ENCODE measurements at places on chromosomes 12 and 14.

DNA sequence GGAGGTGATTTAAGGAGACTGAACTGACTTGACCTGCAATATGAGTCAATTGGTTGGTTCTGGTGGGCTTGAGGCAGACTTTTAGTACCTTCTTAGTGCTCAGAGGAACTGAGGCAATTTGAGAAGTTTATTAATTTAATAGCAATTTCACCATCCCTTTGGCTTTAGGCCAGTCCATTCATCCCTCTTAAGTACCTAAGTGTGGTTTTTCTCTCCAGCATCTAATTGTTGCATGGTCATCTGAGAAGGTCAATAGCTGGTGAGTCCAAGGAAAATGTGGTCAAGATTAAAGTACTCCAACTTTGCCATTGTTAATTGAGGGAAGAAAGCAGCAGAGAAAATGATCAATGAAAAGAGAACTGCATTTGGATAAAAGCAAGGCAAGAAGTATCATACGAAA, 115.4 kb upstream of the DYRK2 start:
- no peak for DNase-seq

DNA sequence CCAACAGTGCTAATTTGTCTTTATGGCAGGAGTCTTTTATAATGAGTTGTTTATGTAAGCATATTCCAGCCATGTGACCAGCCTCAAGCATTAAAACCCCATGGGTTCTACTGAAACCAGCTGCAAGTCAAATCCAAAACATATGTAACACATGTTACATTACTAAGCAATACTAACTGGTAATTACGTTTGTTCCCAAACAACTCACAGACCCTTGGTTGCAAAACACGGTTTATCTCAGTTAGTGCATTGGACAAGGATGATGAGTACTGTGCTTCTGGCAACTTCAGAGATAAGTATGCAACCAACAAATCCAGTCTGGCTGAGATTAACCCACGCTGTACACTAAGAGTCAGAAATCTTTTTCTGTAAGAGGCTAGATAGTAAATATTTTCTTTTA, 110.1 kb upstream of the FAR2 start:
- DNase-seq: no peak

DNA sequence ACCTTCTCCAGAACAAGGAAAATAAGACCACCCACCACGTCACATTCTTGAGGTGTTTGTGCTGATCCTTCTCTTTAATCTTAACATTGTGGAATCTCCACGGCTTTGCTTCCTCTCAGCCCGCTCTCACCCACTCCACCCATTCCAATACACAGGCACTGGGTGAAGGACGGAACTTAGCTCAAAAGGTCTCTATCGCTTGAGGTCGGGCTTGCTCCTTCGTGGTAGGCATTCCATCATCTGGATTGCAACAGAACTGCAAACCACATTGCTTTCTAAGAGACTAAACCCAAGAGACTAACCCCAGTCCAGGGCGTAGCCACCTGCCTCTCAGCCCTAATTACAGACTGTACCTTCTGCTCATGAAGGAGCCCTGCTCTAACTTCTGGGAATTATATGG, 24.0 kb upstream of the MDM2 start:
- no peak for DNase-seq

DNA sequence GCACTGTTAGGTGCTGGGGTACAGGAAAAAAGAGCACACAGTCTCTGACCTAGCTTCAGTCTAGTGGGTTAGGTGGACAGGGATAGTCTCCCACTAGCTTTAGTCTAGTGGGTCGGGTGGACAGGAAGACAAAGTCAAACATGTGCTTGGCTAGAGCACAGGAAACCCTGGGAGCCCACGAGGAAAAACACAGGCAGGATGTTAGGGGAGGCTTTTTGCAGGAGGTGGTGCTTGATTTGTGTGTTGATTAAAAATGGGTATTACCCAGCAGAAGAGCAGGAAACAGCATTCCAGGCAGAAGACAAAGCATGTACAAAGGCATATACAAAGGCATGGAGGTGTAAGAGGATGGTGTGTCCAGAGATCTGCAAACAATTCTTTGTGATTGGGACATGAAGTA, 23.3 kb downstream of the SLC38A2 start:
- DNase-seq: no peak

GRCh38 chr12:49137476-49137875, 6.3 kb upstream of the TUBA1B start:
- no peak for DNase-seq

GRCh38 chr14:99009871-99010270, 262.1 kb downstream of the BCL11B start:
- no peak for DNase-seq

DNA sequence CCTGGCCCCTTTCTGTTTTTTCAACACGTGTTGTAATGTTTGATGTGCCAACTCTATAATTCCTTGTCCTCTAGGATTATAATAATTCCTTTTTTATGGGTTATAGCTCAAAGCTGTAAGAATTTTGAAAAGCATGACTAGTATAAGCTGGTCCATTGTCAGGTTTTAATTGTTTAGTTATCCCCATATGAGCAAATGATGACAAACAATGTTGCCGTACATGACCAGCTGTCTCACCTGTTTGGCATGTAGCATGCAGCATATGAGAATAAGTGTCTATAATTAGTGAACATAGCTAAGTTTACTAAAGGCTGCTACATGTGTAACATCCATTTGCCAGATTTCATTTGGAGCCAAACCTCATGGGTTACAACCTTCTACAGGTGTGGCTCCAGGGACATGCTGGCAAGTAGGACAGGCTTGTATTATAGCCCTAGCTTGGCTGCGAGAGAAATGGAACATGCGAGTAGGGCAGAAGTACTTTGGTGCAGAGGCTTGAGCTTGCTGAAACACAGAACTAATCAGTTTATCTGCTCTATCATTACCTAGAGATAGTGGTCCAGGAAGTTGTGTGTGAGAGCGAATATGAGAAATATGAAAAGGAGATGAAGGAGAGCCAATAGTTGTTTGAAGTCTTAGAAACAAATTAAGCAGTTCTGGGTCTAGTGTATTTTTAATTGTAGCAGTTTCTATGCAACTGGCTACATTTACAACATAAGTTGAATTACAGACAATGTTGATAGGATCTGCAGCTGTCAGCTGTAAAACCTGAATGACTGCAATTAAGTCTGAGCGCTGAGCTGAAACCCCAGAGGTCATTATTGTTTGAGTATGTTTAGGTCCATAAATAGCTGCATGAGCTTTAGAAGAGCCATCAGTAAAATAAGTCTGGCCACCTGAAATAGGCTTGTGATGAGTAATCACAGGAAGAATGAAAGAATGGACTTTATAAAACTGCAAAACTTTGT, 22.6 kb upstream of the MAPKAPK5 start:
- no peak for DNase-seq

DNA sequence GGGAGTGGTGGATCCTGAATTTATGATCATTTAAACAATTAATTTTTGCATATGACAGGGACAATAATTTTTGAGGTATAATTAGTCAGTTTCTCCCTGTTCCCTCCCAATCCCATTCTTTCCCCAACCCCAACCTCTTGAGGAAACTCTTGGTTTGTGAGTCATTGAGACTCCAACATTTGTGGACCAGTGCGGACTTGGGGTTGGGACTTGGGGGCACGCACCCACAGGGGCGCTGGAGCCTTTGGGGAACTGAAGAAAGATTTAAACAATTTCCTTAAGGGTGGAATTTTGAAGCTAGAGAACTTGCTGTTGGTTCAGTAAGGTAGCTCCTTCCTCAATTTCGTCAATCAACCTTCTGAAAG, 17.4 kb upstream of the PTGR2 start:
- DNase-seq: no peak

GRCh38 chr14:39374851-39375250, 57.4 kb downstream of the FBXO33 start:
- no peak for DNase-seq

- DNase-seq: no peak
These were observed 56.0 kb downstream of the FOS start for GRCh38 chr14:75334549-75335051.

DNA sequence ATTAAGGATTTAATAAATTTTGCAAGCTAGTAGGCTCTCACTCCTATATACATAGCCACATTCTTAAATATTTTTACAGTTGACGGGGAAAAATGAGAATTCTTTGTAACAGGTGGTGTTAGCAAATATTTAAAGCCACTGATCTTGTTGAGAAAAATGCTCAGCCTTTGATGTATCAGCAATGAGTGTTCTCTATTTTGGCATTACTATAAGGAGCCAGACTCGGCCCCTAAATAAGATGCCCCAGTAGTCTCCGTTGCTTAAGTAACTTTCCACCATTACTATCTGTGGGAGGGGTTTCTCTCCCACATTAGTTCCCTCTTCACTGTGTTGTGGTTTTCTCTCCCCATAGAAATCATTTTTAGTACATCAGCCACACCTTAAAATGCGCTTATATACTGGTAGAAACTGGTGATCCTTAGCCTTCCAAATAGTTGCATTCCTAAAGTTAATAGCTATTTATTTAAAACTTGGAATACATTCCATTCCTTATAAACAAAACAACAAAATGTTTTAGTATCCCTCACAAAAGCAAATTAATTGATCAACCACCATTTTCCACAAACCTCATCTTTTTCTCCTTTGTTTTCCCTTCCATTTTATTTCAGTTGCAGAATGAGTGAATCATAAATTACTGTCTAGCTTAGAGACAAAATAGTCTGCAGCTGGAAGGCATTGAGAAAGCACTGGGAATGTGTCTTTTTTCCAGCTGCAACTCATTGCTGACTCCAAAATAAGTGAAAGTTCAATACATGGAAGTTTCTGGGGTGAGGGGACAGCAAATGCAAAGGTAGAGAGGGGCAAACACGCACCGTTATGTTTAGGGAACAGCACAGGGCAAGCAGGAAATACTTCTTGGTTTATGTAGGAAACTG, 84.7 kb upstream of the FERMT2 start:
- no peak for DNase-seq

DNA sequence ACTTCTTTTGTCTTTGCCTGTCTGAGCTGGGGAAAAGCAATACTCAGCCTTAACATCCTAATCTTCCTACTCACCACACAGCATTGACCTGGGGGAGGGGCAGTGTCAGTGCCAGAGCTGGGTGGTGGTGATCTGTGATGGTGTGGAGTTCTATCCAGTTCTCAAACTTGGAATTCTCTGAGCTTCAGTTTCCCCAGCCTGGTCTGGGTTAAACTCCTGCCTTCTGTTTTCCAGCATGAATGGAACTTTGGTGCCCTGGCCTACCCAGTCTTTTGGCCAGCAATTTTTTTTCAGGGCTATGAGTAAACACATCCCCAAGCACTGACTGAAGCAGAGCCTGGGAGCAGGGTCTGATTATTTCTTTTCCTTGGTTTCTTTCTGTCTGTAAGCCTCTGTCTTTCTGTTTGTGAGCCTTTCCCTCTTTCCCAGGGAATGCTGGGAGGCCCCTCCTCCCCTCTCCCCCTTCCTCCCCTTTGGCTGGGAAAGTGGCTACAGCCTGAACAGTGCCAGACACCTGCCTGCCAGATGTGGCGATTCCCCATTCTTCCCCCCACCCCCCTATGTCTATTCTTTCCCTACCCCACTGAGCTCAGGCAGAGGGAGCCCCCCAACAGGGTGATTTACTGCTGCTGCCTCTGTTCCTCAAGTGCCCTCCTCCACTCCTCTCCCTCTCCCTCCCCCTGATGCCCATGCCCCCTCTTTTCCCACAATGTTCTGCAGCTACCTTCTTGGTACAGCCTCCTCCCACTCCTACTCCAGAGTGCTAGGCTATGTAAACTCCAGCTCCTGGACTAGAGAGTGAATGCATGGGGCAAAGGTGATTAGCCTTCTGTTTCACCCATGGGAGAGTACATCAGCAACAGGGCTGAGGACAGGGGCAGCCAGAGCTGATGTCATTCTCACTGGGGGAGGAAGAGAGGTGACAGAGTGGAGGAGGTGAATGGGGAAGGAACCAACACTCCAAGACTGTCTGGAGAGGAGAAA, 11.1 kb downstream of the GPR84 start:
- no peak for DNase-seq

DNA sequence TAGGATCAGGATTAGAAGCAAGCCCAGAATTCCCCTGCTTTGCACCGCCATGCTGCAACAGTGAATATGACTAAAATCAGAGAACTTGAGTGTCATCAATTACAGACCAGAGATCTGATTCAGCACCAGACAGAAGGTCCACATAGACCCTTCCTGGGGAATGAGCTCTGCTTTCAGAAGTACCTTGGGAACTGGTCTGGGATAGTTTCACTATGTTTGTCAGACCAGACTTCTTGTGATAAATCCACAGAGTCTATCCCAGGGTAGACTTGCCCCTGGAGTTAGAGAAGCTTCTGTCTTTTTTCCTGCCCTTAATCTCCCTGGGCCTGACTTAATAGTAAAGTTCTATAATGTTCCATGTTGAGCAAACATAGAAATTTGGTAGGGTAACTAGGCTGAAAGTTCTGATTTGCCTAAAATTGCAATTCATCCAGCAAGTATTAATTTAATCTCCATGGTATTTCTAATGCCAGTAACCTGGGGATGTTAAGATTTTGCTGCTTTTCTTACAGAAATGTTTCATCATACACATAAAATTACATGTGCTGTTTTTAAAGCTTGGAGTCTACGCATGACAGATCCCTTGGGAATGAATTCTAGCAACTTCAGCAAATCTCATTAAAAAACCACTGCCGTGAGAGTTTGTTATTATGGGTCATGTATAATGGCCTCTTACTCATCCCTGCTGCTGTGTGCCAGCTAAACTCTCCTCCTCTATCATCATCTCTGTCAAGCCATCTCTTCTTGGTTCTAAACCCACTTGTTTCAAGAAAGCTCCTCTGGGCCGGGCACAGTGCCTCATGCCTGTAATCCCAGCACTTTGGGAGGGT, 61.3 kb upstream of the METAP2 start:
- DNase-seq: no peak

- no peak for DNase-seq
These were observed 216.7 kb downstream of the MED13L start for GRCh38 chr12:116060764-116061163.

DNA sequence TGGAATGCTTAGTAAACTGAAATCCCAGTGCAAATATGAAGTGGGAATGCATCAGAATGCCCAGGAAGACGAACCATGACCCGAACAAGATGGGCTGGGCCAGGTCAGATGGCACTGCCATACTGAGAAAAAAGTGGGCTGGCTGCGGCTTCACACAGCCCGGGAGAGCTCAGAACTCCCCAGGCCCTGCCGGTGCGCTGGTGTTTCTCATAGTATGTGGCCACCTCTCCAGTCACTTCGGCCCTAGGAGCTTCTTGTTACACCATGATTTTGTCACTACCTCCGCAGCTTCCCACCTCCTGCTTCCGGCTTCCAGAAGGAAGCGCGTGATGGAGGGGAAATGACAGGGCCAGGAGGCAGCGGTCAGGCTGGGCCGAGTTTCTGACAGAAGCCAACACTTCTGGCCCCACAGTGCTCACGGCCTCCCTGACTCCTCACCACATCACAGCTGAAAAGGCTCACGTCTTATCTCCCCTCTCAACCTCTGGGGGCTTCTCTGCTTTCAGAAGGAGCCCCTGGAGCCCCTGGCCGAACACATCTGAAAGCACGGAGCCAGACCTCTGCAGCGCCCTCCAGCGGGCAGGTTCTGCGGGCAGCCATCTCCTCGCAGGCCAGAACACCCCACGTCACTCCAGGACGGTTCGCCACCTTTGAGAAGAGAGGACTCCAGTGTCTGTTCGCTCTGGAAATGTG, 30.7 kb downstream of the DAD1 start:
- no peak for DNase-seq

All from stimulated activated CD8-positive, alpha-beta memory T cell treated with anti-CD3 and anti-CD28 coated beads, Interleukin-12 subunit alpha, Interleukin-12 subunit beta, amount 100 ng/mL, for 4 hours (primary cell).